Activated T-cell treated with anti-CD3 and anti-CD28 coated beads, Interleukin-2, amount 50 U/mL, for 1 hour (primary cell): ENCODE measurements at places on chromosomes 5 and 9.

- no peak for DNase-seq
Observed at GRCh38 chr5:124740071-124740470, 6.4 kb downstream of the ZNF608 start.

- DNase-seq, result no peak
Observed at GRCh38 chr9:95607507-95607906, 90.7 kb upstream of the PTCH1 start.

DNA sequence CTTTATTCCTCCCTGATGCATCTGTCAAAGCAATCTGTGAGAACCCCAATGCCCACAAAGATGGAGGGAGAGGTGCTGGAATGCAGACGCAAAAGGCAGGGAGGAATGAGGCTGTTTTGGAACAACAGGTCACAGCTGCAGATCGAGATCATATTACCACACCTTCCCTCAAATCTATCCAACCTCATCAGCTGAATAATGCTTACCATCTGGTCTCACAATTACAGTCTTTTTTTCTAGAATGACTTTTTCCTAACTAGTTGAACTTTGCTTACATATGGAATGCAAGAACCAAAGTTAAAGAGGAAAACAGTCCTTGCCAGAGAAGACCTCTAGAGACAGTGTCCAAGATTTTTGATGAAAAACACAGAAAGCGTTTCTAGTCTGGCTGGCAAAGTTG lies 158.1 kb downstream of the LPAR1 start:
- no peak for DNase-seq

- DNase-seq, result no peak
Observed at GRCh38 chr5:43967165-43967564, 364.2 kb downstream of the NNT start.

DNA sequence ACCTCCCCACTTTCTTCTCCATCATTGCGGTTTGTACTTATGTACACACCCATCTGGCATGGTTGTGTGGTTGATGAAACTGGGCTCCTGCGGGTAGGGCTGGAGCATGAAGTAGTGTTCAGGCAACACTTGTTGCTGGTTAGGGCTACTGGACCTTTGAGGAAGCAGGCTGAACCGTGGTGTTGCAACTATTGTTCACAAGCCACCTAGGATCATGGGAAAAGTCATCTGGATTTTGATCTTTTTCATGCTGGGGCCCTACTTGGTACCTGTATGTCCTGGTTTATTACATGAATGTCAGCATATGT lies 40.1 kb upstream of the TIFAB start:
- DNase-seq, result no peak

- DNase-seq, result no peak
Observed at GRCh38 chr9:68507130-68507805, 33.4 kb downstream of the TMEM252 start.

DNA sequence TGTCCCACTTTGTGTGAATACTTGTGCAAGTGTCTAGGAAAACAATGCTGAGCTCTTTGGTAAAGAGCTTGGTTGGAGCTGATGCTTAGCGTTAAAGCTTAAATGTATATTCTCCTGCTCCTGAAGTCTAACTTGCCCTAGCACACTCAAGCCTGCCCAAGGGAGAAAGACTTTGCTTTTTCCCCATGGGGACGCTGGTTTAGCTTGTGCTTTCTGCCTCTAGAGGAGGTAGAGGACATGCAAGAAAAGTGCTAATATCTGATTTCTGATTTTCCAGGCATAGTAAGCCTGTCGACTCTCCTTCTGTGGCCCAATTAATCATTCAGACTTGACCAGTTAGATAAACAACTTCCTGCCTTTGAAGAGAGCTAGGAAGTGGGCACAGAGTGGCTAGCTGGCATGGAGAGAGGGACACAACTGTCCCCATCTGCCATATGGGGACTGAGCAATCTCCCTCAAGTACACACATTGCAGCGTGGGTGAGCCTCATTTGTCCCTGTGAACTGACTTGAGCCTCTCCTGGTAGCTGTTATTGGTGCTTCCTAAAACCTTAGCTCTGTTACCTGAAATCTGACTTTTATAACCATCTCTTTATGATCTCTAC lies 348.4 kb downstream of the BRINP1 start:
- no peak for DNase-seq

DNA sequence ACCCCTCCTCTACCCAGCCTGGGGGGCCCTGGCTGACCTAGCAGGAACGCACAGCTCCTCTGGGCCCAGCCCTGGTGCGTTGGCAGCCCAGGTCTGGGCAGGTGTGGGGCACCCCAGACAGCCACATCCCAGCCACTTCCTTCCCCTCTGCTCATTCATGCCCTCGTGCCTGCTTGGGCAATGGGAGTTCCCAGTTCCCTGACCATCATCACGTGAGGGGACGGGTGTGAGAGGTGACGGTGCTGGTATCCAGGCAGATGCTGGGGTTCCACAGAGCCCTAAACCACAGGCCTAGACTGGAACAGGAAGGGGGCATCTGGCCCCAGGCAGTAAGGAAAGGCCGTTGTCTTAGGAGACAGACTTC lies 8.4 kb downstream of the RALGDS start:
- no peak for DNase-seq

GRCh38 chr9:37465249-37466036 lies at the start of gene ZBTB5:
Gene ZBTB5 (minus strand): TSS chr9:37465450. CDS start chr9:37442551, 22,899 bp downstream.
- DNase-seq, result peak; percentile 97

DNA sequence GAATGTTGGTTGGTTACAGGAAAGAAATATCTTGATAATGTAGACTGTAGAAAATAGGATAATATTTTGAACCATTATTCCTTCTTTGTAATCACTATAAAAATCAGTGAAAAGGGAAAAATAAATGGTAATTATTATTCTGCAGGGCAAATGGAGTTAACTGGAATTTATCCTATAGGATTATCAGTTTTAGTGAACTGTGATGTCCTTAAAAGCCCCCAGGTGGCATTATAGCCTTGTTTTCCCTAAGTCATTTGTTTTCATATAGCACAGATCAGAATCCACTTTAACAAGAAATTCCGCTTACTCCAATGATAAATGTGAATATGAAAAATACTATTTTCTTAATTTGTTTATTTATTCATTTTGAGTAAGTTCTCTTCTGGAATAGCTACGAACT lies 26.2 kb upstream of the WDR41 start:
- no peak for DNase-seq

- no peak for DNase-seq
Observed at GRCh38 chr5:156498226-156498980, 171.4 kb downstream of the SGCD start.

GRCh38 chr5:92841604-92842155 lies 739.3 kb downstream of the NR2F1-AS1 start:
- no peak for DNase-seq

DNA sequence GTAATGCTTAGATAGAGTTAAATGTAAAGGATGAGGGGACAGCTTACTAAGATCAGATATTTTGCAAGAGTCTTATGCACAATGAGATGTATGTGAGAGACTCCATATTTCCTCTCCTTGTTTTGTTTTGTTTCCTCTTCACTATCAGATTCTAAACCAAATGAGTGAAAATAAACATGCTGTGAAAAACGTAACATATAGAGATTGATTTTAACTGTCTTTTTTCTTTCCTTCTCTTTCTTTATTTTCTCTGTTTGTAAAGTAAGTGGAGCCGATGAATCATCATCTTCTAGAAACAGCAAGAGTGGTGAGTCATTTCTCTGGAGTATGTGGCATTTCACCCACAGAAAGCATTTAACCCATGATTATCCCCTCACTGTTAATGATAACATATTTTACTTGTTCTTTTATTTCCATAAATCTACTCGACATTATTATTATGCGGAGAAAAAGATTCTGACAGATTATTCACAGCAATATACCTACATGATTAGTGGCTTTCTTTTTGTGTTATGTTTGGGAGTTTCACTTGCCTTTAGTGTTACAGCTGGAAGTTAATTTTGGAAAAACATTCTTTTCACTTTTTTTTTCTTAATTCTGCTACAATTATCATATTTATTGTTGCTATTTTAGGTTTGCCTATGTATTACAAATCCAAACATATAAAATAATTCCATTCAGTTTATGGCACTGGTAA lies 2.1 kb upstream of the ANXA1 start:
- no peak for DNase-seq

GRCh38 chr9:128142596-128142995 lies 6.7 kb upstream of the LCN2 start:
- no peak for DNase-seq

- DNase-seq, result no peak
Observed at GRCh38 chr5:58404734-58405133, 55.2 kb downstream of the PLK2 start.

DNA sequence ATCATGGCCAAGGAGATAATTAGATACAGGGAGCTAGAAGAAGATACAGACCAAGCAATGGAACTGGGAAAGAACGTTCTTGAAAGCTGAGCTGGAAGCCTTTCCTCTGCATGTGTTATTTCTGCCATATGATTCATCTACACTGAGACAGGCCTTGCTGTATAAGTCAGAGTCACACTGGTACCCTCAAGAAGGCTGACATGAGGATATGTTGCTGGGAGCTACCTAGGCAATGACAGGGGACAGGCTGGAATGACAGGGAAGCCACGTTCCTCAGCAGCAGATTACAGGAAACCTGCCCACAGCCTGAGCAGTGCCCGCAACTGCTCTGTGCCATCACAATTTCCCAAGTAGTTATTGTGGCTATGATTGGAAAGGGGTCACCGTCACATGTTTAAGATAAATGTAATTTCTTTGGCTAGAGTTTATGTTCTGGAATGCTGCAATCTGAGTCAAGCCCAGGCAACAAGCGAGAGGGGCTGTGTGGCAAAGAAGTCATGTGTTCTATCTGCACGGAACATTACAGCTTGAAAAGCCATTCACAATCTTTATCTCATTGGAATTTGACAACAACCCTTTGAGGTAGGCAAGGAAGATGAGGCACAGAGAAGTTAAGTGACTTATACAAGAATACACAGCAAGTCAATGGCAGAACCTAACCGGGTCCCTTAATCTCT lies 108.2 kb downstream of the TTLL11 start:
- DNase-seq, result no peak

- no peak for DNase-seq
Observed at GRCh38 chr5:61828856-61829255, 477.1 kb upstream of the KIF2A start.

DNA sequence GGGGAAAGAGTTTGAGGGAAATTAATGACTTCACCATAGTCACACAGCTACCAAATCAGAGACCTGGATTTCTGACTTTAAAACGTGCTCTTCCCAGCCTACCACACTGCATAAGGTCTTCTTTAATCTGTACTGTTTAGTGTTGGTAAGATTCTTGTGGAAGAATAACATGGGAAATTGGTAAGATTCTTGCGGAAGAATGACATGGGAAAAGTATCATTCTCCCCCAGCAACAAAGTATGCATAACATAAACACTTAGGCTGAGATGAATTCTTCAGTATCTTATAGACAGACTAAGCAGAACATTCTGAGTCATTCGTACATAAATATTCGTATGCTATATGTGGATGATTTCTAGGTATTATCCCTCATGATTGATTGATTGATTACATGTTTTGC lies 170.4 kb downstream of the FOCAD start:
- no peak for DNase-seq

DNA sequence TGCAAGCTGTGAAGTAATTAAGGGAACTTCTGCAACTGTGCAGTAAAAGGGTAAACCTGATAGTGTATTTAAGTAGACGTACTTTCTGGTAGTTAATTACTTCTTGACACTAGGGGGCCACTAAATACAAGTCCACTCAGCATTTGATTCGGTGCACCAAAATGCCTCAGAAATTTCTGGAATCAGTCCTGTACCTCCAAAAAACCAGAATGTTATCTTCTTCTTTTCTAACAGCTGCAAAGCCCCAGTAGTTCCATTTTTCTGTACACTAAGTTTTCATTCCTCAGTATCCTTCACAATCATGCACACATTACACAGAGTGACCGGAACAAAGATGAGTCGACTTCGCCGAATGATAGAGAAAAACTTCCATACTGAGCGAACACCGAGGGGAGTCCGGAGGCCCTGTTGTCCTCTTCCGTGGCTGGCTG lies 484 bp downstream of the GFM2 start:
- DNase-seq, result no peak

GRCh38 chr5:9288234-9288633 lies 257.6 kb downstream of the SEMA5A start:
- no peak for DNase-seq

- no peak for DNase-seq
Observed at GRCh38 chr9:97801180-97801579, 51.8 kb upstream of the FOXE1 start.

DNA sequence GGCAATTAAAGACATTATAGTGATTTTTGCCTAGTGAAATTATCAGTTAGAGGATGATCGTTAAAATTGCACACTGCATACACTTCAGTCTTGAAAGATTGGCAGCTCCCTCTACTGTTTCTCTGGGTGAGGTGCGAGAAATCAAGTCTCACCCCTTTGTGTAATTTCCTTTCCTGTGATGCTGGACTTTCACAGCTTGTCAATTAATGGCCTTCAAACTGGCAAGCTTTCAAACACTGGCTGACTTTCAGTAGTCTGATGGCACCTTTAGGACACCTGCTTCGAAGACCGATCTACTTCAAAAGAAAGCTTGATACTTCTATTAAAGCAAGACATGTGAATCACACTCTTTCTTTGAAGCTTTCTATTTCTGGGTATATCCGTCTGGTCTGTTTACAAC lies 706.7 kb upstream of the PTPRD start:
- no peak for DNase-seq

GRCh38 chr5:11046160-11046559 lies 285.1 kb upstream of the DAP start:
- no peak for DNase-seq

GRCh38 chr5:165863239-165863638 lies 2357.8 kb downstream of the MAT2B start:
- DNase-seq, result no peak

- no peak for DNase-seq
Observed at GRCh38 chr5:1727571-1727970, 72.1 kb downstream of the MRPL36 start.

DNA sequence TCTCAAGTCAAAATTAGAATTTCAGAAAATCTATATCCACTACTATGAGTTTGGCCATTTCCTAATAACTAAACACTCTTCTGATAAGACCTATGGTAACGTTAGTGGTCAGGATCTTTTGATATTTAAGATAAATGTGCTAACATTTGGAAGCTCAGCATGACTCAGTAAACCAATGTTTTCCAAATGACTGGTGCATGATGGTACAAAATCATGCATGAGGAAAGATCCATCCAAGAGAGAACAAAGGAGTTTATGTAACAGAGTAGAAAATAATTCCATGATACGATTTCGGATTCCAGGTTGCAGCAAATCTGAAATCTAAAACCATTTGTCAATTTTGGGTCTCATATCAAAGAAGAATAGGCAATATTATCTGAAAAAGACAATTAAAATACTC lies 279.2 kb downstream of the NSG2 start:
- no peak for DNase-seq

DNA sequence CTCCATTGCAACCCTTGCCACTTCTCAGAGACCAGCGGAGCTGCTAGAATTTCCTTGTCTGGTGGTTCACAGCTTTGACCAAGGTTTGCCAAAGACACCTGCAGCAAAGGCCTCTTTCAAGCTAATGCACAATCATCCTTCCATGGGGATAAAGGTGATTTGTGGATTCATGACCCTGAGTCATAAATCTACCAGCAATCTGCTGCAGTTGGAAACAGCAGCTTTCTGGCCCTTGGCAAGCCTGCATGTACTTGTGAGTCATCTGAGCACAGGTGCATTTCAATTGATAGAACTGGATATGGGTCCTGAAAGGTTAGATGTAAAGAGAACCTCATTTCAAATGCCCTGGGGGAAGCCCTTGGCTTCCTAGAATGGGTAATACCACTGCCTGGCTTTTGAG lies 21.6 kb upstream of the TCF7 start:
- DNase-seq, result no peak
